AG04449 (cell line): ENCODE measurements at places on chromosomes 11 and 22.
A peak's percentile ranks its signal among the peaks of the same experiment; 100 is the strongest.

- DNase-seq, result peak; percentile 57
These were observed 73.0 kb downstream of the CYB5R2 start for GRCh38 chr11:7600205-7600775.

DNA sequence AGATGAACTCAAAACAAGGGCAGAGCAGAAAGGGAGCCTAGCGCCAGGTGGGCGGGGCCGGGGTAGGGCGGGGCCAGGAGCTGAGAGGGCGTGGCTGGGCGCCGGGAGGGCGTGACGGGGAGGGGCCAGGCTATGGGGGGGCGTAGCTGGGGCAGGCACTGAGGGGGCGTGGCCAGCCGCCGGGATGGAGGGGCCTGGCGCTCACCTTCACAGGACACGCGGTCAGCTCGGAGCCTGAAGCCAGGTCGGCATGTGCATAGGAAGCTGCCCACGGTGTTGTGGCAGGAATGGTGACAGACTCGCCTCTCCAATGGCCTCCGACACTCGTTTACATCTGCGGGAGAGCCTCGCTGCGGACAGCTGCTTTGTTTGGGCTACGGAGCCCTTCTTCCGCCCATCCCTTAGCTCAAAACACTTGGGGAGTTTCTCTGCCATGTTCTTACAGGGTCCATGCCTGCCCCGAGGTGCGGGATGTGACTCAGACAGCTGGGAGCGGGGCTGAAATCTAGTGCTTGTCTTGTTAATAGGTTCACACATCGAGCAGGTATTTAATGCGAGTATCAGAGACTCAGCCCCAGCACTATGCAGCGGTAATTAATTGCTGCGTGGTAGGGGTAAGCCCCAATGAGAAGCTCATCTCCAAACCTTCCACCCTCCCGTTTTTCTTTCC, 13.4 kb downstream of the VWCE start:
- DNase-seq, result no peak

DNA sequence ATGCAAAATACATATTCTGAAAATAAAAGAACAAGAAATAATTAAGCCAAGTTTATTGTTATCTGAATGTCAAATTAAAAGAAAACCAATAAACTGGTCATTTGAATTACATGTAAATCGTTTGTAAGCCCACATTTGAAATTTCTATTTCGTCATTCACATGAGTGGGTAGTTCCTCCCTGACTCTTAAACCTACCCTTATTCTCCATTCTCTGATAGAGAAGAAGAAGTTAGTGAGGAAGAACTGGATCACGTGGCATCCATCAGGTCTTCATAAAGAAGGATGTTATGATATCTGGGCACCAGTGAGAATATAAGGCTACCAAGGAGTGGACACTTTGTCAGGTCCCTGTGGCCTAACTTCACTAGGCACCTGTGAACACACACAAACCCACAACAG, 328.1 kb downstream of the OPCML start:
- DNase-seq, result no peak

DNA sequence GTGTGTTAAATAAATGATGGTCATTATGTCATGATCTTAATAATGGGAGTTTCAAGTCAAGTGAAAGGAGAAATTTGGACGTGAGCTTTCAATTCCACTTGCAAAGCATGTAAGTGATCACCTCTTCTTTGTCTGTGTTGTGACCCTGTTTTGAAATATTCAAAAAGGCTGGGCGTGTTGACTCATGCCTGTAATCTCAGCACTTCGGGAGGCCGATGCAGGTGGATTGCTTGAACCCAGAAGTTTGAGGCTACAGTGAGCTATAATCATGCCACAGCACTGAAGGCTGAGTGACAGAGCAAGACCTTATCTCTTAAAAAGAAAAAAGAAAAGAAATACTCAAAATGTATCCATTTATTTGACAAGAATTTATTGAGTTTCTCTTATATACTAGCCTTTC, 32.9 kb upstream of the EED start:
- DNase-seq, result no peak

GRCh38 chr11:30653606-30654005, 67.5 kb upstream of the MPPED2 start:
- DNase-seq, result no peak

DNA sequence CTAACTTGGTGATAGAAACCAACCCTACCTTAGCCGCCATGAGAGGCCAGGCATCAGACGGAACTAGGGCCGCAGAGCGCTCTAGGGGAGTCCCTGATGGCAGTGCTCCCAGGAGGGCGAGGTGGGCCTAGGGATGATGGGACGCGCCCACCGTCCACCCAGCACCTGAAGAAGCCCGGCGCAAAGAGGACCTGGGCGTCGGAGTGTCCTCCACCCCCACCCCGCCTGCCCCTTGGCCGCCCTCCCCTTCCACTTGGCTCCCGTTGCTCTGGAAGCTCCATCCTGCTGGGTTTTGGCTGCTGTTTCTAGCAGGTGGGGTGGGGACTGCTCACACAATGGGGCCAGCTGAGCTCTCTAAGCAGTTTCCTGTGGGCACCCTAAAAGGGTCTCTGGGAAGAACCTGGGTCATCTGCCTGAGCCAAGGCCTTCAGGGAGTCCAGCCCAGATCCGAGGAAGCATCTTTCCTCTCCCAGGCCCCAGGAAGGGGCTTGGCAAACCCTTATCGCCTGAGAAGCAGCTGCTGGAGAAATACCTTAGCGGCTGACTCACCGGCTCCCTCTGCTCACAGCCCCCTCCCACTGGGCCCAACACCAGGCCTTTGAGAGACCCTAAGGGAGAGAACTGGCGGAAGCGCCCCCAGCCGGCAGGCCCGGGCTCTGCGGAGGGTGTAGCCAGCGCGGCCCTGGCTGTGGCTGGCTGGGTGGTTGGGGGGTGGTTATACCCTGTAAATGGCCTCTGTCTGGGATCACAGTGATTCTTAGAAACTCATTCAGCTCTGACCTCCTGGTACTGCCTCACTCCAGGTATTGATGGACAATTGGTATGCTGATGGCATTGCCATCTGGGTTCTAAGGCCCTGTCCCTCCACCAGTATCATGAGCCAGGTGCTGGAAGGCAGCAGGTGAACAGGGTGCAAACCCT, 19.3 kb downstream of the CREB3L1 start:
- peak; percentile 81 for DNase-seq

DNA sequence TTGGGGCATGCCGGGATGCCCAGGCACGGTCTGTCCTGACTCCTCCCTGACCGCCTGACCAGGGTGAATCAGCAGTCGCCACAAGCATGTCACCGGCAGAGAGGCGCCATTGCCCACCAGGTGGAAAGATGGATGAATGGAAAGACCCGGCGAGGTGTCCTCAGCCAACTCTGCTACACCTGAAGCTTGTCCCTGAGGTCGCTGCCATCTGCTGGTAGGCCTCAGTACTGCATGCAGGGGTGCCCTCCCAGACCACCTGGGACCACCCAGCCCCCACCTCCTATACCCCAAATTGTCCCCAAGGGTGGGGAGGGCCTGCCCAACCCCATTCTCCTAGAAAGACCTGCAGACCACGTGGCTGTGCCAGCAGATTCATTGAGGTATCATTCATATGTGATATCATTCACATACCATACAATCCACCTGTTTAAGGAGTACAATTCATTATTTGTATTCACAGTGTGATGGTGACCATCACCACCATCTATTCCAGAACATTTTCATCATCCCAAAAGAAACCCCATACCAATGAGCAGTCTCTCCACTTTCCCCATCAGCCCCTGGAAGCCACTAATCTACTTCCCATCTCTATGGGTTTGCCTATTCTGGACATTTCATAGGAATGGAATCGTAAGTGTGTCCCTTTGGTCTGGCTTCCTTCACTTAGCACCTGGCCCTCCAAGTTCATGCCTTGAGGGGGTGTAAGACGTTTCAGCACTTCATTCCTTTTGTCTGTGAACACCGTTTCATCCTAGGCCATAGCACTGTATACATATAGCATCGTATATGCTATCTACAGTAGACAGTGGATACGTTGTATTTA, 17.5 kb downstream of the FGF3 start:
- DNase-seq, result no peak

DNA sequence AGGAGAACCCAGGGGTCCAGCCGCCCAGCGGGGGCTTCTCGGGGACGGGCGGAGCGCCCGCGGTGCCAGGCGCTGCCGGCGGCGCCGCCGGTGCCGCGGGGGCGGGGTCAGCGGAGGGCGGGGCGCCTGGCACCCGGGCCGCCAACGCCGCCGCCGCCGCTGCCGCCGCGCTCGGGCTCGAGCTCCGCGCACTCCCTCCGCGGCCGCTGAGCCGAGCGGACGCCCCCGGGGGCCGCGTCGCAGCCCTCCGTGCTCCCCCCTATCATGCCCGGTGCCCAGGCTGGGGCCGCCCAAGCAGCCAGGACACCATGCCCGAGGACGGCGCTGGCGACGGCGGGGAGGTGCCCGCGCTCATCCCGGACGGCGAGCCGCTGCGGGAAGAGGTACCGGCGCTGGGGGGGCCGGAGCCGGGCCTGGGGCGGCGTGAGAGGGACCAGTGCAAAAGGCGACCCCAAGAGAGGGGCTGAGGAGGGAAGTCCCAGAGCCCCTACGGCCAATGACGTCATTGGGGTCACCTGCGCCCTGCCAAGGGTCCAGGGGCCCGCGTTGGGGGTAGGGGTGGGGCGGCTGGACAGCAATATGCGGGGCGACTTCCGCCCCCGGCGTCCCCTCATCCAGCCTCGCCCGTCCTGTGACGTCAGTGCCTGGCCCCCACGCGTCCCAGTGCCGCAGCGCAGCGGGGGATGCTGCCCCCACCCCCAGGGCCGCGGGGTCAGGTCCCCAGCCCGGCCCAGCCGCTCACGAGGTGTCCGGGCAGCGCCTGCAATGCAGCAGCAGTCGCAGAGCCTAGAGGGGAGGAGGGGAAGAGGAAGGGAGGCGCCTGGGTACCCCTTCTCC, at the start of gene TMEM151A:
Gene TMEM151A (plus strand): TSS at position 189 of the 837 bp plus-strand sequence. CDS start 120 bp downstream, at position 309.
- no peak for DNase-seq

DNA sequence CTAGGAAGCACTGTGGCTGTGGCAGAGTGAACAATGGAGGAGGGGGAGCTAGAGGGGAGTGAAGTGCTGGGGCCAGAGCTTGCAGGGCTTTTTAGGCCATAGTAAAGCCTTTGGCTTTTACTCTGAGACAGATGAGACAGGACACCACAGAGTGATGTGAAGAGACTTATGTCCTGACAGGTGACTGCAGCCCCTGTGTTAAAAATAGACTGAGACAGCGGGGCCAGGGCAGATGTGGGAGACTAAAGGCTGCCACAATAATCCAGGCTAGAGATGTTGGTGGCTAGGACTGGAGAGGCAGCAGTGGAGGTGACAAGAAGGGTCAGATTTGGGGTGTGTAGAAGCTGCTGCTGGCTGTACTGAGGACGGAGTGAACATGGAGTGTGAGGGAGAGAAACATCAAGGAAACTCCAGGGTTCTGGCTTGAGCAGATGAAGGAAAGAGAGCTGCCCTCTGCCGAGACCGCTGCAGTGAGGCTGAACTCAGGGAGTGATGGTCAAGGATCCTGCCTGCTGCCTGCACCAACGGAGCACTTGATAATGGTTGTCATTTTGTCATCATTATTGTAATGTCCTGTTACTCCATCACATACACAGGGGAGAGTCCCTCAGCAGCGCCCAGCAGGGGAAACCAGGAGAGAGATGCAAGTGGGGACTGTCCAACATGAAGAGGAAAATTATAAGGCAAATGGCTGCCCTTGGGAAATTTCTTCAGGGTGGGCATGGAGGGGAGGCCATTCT, 27.4 kb downstream of the SLC43A1 start:
- no peak for DNase-seq

DNA sequence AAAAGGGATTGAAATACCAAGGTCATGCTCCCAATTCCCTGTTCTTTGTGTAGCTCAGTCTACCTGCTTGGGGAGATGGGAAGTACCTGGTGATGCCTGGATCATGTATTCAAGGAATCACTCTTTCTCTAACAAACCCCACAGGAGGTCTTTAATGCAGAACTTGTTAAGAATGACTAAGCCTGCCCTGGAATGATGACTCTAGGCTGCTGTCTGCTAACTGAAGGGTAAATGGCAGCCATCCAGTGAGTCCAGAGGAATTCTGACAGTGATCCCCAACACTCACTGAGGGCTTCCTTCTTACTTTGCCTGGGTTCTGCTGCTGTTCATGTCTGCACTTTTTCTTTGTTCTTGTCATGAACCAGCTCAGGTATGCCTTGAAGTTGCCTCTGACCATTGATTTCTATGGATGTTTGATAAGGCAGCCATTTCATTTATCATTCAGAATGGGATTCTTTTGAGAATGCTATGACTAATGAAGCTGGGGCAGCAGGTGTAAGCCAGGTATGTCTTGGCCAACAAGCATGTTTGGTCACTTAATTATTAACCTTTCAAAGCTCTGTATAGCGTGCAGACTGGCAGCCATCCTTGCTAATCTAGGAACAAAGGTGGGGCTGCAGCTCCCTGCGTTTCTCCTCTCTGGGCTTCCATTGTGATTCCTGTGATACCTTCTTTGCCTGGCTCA, 11.4 kb downstream of the PRSS23 start:
- no peak for DNase-seq

- no peak for DNase-seq
These were observed 59.8 kb downstream of the WNT7B start for GRCh38 chr22:45917146-45917545.

- DNase-seq, result no peak
These were observed 50.3 kb downstream of the ARRB1 start for GRCh38 chr11:75301131-75301530.

- no peak for DNase-seq
These were observed 454.6 kb downstream of the SOX6 start for GRCh38 chr11:15901790-15902189.

GRCh38 chr11:23569547-23569946, 709.3 kb upstream of the CCDC179 start:
- DNase-seq, result no peak

DNA sequence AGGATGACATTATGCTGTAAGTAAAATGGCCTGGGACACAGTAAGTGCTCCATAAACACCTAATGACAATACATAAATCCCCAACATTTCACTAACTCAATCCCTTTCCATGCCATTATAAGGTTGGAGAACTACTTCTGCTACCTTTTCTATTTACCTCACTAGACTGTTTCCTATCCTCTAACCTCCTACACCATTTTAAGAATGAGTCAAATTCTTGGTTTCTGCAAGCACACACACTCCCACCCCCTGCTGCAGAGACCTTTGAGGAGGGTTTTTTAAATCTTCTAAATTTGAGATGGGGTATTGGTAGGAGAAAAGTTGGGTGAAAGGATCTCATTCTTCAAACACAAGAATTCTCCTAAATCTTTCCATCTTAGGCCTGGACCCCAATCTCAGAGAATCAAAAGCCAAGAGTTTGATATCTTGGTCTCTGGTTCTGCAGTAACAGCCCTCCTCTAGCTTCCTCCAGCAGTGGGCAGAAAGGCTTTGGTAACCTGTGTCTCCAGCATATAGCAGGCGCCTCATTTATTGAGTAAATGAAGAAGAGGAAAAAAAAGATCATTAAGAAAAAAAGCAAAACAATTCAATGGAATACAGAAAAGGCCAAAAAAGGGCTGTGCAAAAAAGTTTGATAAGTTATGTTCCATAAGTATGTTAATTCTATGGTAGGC, 42.3 kb downstream of the SYTL2 start:
- DNase-seq, result no peak

- DNase-seq, result no peak
These were observed 55.2 kb downstream of the ST3GAL4 start for GRCh38 chr11:126410649-126411048.
